ENCODE measurements at places on chromosomes 16 and 17.

GRCh38 chr16:31130899-31131298, 4.6 kb downstream of the PRSS8 start:
- no peak for DNase-seq

- no peak for DNase-seq
These were observed 54.5 kb upstream of the MRC2 start for GRCh38 chr17:62572888-62573401.

- no peak for DNase-seq
These were observed 70.1 kb downstream of the NLK start for GRCh38 chr17:28112606-28113005.

- DNase-seq = no peak
These were observed 8.3 kb downstream of the TSPAN10 start for GRCh38 chr17:81644976-81645952.

DNA sequence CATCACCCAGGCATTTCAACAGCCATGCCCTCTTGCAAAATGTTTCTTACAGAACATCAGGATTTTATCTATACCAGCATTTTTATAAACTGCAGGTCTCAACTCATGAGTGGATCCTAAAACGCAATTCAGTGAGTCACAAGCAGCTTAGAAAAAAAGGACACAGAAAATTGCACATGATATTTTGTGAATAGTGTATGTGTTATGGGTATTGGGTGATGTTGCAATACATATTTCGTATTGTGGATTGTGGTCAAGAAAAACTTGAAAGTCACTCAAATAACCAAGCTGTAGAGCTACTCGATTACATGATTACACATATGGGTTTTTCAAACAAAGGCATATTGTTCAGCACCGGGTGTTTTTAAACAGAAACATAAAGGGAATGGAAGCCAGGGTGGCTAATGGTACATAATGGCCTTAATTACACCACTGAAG, 1.4 kb downstream of the WIPI1 start:
- no peak for DNase-seq

DNA sequence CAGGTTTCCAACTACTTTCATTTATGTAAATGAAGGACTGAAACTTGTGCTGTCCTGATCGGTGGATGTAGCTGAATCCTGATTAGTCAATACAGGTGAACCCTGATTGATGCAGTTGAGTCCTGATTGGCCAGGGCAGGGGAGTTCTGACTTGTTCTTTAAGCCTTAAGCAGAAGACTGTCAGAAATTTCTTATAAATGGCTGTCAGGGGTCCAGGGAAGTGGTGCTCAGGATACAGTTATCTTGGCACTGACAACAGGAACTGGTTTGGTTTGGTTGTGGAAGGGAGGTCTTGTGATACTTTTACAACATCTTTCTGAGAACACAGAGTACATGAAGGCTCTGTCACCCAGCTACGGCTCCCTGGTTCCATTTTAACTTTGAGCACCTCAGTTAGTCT, 132.1 kb downstream of the KCNJ12 start:
- no peak for DNase-seq

DNA sequence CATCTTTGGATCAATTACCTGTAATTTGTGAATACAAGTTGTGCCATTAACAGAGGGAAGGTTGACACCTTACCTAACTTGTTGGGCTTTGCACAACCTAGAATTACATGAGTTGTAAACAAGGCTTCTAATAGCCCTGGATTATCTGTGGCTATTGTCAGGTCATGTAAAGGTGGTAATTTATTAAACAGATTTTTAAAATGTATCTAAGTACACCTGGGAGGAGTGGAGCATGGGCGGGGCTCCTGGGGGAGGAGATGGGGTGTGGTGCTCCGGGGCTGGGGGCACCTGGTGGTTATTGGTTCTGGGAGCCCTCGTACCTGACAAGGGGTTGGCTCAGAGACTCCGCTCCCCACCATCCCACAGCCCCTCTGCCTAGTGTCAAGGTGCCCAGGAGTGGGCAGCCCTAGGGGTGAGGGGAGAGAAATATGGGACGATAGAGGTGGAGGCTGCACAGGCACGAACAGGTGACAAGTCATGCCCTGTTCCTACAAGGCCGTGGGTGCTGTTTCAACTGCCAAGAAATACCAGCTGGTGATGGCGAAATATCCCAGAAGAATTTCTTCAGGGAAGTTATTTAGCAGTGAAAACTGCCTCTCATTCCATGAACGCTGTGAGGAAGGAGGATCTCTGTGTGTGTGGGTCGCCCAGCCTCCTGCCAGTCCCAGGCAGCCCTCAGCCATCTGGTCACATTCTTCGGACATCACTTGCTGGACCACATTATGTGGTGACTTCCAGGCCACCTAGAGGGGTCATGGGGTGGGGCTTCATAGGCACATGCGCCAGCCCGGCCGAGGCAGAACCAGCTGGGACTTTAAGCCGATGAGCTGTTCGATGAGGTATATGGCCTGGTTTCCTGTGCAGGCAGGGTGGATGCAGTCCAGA, 55.5 kb upstream of the IRX3 start:
- DNase-seq = no peak

GRCh38 chr16:53042235-53042701, 10.4 kb downstream of the CHD9NB start:
- no peak for DNase-seq

DNA sequence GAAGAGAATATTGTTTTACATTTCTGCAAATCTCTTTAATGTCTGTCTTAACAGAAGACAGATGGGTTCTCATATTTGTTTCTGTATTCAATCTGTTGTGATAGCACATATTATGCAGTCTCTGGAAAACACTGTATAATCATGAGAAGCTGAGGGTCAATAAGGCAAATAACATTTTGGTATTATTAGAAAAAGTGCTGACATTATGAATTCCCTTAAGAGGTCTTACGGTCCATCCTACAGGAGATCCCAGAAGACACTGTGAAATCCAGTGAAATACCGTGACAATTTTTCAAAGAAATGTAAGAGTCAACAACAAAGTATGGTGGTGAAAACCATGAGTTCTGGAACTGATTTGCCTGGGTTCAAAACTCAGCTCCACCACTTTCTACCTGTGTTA, 42.3 kb downstream of the ABCA5 start:
- DNase-seq = no peak

DNA sequence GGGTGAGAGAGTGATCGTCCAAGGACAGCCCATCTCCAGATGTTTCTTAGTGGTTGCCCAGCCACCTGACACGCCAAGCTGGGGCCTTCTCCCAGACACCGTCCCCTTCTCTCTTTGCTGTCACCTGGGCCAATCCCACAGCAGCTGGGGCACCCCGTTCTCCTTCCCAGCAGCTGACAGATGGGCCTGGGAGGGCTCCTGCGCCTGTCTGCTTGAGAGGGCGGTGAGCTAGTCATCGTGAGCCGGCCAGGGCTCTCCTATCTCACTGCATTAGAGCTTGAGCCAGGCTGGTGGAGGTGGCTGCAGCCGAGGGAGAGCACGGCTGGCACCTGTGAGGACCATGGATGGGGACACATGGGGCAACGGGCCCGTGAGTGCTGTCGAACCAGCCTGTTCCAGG, 41.2 kb downstream of the RAB11FIP3 start:
- no peak for DNase-seq

All from activated CD4-positive, CD25-positive, alpha-beta regulatory T cell treated with anti-CD3 and anti-CD28 coated beads, Interleukin-2, amount 50 U/mL, for 16 hours (primary cell).